ENCODE measurements at places on chromosomes 4 and X.

DNA sequence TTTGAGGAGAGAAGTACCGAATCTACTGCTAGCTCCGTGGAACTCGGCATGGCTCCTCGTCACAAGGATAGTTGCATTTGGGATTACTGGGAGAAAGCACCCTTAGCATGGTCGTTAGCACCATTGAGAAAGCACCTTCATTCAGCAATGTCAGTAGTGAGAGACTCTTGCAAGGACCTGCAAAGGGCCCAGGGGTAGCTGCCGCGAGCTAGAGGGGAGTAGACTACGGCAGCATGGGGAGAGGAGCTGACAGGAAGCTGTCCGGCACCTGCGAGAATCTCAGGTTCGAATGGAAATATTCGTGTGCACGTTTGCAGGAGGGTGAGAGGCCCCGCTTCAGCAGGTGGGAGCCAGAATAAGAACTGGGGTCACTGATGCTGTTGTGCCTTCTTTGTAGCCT is 20.2 kb downstream of the TLR10 start:
- DNase-seq, result no peak

DNA sequence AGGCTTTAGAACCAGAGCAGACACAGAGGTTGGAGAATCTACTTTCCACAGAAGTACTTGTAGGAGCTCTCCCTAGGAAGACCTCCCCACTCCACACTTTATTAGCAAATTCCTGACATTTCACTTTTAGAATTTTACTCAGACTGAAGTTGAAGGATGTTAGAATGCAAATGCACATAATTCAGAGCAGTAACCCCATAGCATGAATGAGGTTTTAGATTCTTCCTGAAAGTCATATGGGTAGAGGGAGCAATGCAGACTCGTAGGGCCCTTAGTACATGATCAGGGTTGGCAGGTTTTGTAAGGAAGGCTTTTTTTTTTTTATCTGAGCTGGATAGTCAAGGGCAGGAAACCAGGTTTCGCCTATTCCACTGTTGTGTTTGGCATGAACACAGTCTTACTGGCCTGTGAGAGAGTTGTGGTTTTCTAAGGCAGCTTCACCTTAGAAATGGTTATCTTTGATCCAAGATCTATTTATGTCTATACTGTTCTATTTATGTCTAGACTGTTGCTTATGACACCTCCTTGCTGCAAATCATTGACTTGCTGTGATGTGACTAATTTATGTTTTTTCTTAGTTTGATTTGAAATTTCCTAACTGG is 48.9 kb downstream of the SPATA18 start:
- no peak for DNase-seq

GRCh38 chrX:65451663-65452062 is 82.9 kb downstream of the LAS1L start:
- peak; percentile 37 for DNase-seq

DNA sequence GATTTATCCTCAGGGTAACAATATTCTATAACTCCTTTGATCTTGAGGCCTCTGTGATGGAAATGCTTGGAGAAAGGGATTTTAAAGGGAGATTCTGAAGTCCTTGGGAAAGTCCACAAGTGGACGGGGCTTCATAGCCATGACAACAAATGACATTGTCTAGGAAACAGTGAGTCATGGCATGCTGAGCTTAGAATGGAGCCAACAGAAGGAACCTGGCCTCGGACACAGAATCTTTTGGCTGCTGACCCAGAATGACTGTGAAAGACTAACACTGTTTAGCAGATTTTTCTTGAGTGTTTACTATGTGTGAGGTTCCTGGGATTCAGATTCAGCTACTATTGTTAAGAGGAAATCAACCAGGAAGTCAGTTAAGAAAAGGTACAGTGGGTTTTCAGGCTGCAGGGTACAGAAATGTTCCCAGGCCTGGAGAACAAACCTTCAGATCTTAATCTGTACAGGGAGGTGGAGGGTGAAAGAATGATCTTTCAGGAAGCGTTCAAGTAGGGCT is 18.1 kb upstream of the CXCL2 start:
- no peak for DNase-seq

DNA sequence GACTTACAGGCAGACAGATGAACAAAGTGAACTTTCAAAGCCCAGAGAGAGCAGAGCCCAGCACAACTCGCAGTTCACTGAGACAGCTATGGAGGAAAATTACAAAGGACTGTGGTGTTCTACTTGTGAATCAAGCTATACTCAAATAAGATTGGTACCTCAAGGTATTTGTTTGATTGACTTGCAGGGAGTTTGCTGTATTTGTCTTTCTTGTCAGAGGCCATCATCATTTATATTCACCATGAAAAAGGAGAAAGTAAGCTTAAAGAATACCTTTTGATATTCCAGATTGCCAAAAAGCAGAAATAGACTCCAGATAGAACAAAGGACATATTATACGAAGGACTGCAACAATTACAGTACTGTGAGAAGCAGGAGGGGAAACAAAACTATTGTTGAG is 1047.9 kb downstream of the RPA4 start:
- no peak for DNase-seq

DNA sequence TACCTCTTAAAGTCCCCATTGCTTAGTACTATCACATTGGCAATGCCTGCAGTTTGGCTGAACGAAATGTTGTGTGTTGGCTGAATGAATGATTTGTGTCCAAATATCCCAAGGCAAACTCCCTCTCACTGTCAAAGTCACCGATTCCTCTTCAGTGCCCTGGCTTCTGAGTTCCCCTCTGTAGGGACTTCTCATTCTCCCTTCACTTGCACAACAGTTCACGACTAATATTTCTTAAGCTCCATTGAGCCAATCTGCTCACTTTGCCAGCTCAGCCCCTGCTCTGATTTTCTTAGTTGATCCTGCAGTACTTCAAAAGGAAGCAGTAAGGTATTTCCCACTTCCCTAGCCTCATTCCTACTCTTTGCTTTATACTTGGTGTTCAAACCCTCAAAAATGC is 21.9 kb upstream of the PACRGL start:
- no peak for DNase-seq

GRCh38 chr4:183350317-183351071 is 28.3 kb upstream of the CLDN24 start:
- DNase-seq, result no peak

- DNase-seq, result no peak
Measured at GRCh38 chr4:21097026-21097425, 396.8 kb downstream of the PACRGL start.

DNA sequence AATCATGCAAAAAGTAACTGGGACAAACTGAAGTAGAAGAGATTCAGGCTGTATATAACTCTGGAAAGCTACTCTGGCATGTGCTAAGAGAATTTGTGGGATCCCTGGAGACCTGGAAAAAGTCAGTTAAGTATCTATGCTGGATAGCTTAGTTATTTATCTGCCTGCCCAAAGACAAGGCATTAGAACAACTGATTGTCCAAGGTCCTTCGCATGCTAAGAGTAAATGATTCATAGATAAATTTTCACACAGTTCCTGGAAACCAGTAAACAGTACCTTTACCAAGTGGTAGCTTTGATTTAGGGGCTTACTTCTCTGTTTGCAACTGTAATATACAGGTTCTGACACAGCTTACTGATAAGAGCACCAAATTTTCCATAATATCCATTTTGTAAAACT is 104.8 kb downstream of the ATP11C start:
- no peak for DNase-seq

DNA sequence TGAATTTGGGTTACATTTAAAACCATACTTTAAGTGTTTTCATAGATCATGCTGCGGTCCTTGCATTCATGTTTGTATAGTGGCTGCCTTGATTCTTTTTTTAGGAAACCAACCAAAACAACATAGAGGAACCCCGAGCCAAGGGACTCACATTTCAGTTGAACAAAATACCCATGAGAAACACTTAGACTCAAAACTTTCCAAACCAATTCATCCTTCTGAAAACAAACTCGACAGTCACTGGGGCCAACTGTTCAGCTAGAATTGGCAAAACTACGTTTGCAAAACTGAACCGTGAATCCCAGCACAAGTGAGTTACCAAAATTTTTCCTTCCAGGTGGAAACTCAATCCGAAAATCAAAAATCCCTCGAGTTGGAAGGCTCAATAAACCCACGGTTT is 1.4 kb downstream of the ADGRA3 start:
- DNase-seq, result no peak

DNA sequence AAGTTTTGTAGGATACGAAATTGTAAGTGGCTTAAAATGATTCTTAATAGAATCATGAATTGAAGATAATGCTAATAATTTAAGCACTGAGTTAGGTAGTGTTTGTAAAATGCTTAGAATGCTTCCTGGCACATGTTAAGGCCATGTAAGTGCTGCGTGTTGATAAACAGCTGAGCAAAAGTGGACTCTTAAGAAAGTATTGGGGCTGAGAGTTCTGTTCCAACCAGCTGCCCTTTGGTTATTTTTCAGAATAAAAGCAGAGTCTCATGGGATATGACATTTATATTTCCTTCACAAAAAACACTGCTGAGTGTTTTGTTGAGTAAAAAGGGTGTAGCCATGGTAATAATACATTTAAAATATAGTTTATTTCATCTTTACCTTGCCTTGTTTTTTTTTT is 42.5 kb downstream of the HTT start:
- DNase-seq, result no peak

DNA sequence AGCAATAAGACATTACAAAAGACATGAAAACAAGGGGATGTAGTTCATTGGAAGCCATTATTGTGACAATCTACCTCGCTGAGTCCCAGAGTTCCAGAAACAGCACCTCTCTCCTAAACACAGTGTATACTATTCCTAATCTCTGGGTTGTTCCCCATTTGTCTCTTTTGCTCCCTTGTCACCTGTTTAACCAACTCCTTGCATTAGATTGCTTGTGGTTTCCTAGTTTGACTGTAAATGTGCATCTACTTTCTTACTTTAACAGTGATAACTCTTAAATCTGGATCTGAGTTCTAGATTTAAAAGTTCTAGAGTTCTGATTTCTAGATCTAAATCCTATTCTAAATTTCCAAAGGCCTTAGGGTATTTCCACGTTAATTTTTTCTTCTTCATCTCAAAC is 71.6 kb upstream of the TET2 start:
- no peak for DNase-seq

GRCh38 chr4:179586460-179586859 is 2144.2 kb upstream of the AGA start:
- no peak for DNase-seq

GRCh38 chr4:36197501-36197900 is 46.8 kb downstream of the ARAP2 start:
- no peak for DNase-seq

DNA sequence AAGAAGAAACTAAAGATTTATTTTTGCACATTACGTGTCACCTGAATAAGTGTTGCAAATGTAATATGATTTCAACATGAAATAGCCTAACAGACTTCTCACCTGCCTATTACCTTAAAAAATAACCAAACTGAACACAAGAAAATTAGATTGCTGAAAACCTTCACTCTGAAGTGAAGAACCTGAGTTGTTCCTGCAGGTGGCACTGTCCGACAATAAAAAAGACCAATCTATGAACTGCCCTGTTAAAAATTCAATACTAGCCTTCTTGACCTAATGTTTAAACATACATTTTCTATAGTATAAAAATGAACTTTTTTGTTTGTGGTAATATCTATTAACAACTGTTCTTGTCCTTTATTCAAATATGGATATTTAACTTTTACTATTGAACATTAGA is 69.2 kb upstream of the PNPLA4 start:
- DNase-seq, result peak; percentile 0

DNA sequence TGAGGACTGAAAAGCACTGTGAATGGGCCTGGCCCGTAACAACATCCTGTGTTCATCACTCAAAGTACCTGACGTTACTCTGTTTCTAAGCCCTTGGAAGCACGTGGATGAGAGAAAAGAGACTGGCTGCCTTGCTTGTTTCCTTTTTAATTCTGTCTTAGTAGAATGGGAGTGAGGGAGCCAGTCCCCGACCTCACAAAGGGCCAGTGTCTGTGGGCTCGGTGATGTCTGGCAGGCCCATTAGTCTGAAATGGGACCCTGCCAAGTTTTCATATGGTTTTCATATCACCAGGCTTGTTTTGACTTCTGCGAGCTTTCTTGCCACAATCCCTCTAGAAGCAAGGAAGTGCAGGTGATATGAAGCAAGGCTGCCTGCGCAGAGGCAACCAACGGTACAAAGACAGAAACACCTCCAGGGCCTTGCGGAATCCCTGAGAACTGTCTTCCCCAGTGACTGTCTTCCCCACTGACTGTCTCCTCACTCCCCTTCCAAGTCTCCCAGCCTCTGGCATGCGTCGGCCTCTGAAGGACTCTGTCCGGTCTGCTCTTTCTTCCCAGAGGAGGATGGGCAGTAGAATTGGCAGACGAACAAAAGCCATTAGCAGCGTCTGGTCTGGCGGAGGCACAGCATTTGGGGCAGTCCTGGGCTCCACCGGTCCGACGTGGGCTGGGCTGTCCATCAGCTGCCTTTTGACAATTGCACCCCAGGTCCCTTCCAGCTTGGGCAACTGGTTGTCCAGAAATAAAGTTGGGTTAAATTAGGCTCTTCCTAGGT is 20.2 kb upstream of the RASL11B start:
- DNase-seq, result no peak

GRCh38 chr4:169956091-169956843 is 69.9 kb downstream of the MFAP3L start:
- no peak for DNase-seq

DNA sequence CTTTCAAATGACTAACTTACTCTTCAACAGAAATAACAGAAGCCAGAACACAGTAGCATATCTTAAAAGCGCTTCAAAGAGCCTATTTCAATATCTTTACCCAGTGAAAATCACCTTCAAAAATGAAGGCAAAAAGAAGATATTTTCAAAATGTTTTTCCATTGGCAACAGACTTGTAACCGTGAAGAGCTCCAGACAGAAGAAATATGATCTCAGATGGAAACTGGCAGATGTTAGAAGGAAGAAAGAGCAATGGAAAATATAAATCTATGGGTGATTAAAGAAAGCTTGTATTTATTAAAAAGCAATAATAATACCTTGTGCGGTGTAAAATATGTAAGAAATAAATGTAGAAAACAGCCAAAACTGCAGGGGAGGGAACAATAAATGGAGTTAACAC is 35.7 kb downstream of the PRKG2 start:
- no peak for DNase-seq

DNA sequence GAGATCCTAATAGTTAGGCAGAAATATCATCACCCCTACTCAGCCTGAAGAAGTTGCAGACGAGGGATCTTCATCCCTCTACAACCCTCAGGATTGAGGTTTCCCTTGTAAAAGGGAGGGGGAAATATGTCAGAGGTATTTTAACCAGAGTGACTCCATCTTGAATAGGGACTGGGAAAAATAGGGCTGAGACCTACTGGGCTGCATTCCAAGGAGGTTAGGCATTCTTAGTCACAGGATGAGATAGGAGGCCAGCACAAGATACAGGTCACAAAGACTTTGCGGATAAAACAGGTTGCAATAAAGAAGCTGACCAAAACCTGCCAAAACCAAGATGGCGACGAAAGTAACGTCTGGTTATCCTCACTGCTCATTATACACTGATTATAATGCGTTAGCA is 17.5 kb downstream of the IL13RA2 start:
- DNase-seq, result no peak

DNA sequence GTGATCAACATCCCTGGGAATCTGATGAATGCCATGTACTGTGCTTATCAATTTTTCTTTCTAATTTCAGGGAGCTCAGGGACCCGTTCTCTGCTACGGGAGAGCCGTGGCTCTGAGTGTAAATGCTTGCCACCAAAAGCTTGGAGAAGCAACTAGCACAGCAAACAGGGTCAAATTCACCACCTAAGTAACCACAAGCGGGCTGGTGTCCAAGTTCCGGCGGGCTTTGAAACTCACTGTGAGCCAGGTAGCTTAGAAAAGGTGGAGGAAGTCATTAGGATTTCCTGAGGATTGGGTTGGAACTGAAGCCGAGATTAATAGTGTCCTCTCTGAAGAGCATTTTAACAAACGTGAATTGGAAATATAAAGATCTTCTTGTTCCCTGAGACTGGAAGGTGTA is 87.2 kb downstream of the CLDN34 start:
- DNase-seq, result no peak

- no peak for DNase-seq
Measured at GRCh38 chr4:82588771-82589270, 27.0 kb upstream of the TMEM150C start.
